ENCODE measurements at places on chromosomes 16 and 17.

- DNase-seq, result no peak
Measured at GRCh38 chr17:58007781-58008706, 998 bp upstream of the SRSF1 start.

- no peak for DNase-seq
Measured at GRCh38 chr16:63183743-63184142, 1147.5 kb upstream of the CDH8 start.

GRCh38 chr17:37710344-37710886 lies 34.4 kb downstream of the HNF1B start:
- DNase-seq, result no peak

DNA sequence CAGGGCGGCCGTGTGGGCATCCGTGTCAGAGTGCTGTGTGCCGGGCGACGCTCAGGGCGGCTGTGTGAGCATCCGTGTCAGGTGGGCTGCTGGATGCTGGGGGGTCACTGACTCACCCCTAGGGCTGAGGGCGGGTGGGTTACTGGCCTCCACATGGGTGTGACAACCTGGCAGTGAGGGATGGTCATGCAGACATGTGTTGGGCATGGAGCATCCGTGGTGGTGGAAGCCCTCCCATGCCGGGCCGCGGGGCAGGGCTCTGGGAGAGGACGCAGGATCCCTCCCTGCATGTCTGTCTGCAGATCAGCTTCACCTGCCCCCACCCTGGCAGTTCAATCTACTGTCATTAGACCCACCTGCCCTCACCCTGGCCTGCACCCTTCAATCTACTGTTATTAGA lies 56.3 kb downstream of the METRNL start:
- no peak for DNase-seq

DNA sequence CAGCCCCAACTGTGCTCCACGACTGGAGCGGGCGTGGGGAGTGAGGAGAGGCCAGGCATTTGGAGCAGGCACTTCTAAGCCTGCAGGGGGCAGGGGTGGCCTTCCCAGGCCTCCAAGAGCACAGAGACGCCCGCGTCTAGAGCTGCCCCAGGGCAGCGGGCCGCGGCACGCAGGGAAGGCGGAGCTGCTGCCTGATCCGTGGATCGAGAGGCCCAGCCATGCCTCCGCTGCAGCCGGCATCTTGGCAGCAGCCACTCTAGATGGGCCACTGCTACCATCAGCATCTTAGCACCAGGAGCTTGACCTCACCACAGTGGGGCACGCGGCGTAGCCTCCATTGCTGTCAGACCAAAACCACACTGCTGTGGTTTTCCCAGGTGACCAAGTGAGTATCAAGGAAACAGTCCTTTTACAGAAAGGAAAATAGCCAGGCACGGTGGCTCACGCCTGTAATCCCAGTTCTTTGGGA lies 20.4 kb upstream of the WDR45B start:
- no peak for DNase-seq

GRCh38 chr17:37608351-37609169 lies 658 bp downstream of the SYNRG start:
- no peak for DNase-seq

DNA sequence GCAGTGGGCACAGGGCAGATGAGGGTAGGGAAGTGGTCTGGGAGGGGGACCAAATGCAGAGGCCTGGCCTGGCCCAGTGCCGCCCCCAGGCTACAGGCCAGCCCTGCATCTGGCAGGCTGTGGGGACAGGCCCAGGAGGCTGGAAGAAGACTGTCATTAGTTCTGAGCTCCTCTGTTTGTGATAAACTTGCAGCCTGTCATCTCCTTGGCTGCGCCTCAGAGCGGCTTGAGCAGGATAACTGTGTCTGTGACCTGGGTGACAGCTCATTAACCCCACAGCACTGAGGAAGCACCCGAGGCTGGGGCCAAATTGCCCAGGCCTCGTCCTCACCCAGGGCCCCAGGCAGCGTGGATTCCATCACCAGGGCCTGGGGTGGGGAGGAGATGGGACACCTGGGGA lies 23.9 kb downstream of the ABCC3 start:
- DNase-seq, result no peak

DNA sequence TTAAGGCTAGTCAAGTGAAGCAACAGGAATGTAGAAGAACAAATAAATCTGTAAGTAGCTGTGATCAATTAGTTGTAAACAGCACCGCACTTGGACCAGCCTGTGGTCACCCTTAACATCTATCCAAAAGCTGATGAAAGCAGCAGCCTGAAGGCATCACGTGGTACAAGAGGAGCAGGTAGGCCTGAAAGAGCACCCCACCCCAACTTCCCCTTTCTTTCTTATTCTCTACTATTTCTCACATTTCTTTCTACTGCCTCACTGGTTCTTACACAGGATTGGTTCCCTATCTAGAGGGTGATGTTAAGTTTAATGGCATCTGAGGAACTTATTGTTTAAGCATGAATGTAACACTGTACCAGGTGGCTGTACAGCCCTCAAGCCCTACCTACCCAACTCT lies 42.6 kb upstream of the CLEC18B start:
- no peak for DNase-seq

Measured in AG04449 (cell line).